NCI-H524 (cell line): ENCODE measurements at places on chromosomes 3 and 15.

DNA sequence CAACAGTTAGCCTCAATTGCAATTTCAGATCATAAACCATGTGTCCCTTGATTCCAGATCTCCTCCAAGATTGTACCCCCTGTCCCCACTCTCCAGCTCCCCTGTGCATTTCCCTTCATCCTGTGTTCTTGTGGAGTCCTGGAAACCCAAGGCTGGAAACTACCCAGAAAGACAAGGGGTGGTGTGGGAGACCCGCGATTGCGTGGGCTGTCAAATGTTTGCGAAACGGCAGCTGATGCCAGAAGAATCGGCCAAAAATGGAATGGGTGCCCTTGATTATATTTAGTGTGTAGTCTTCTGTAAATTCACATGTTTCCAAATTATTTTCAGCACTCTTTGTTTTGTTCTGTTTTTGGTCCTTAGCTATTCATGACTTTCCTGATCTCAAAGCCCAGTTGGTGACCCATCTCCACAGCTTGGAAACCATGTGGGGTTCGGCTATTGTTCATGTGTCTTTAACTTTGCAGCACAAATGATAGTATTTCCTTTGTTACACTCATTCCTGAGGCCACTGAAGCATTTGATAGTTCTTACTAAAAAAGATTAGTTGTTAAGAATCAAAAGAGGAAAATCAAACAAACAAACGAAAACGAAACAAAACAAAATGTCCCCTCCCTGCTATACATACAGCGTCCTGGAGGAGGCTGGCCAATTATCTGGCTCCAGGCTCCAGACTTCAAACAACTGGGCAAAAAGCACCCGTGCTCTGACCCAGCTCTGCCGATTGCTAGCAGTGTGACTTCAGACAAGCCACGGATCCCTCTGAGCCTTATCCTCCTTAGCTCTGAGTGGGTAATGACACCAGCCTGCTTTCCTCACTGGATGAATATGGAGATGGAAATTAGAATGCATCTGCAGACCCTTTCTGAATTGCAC, 120.9 kb downstream of the CACNA2D3 start:
- DNase-seq: no peak

- DNase-seq: no peak
Observed at GRCh38 chr3:164476631-164477030, 601.7 kb downstream of the SI start.

GRCh38 chr3:16828815-16829214, 55.9 kb upstream of the PLCL2 start:
- peak; percentile 18 for DNase-seq

DNA sequence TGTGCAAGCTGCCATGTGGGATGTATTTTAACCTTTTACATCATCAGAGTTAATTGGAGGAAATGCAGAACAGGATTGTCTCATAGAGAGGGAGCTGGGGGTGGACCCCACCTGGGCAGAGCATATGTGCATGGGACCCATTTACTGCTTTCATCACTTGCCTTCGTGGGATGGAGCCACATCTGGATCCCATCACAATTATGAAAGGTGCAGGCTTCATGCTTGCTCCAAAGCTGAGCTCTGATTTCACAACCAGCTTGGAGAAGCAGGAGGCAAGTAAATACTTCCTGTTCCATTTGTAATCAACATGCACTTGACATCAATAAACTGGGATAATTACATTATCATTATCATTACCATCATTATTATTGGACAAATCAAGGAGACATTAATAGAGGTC, 161.9 kb downstream of the ALDH1A2 start:
- DNase-seq: no peak

DNA sequence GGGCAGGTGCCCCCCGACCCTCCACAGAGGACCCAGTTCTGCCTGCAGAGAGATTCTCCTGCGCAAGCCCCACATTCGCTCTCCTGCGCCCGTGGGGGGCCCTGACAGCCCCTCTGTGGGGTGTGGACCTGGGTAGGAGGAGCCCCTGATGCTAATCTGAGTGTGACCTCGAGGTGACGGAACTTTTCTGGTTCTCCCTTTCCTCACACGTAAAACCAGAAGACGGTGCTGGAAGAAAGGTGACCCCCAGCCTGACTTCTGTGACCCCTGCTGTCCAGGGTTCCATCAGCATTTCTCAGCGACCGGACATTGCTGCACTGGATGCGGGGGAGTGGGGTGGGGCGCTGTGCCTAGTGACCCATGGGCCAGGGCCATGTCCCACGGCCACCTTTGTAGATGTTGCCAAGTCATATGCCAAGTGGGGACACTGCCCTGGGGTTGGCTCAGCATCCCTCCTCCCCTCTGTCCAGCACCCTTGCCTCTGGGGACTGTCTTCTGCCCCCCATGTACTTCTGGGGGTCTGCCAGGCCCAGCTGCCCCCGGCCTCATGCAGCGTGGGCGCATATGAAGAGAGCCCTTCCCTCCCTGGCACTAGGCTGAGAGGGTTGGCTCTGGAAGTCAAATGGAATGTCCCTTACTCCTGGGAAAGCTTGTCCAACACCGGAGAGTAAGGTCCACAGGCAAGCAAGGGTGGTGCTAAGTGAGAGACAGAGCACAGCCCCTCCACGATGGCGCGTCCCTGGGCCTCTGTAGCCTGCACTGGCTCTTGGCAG, 129.1 kb upstream of the MEF2A start:
- no peak for DNase-seq

- DNase-seq: no peak
Observed at GRCh38 chr3:16975083-16975482, 90.3 kb downstream of the PLCL2 start.

- no peak for DNase-seq
Observed at GRCh38 chr15:101070502-101071273, 151.5 kb downstream of the LRRK1 start.

DNA sequence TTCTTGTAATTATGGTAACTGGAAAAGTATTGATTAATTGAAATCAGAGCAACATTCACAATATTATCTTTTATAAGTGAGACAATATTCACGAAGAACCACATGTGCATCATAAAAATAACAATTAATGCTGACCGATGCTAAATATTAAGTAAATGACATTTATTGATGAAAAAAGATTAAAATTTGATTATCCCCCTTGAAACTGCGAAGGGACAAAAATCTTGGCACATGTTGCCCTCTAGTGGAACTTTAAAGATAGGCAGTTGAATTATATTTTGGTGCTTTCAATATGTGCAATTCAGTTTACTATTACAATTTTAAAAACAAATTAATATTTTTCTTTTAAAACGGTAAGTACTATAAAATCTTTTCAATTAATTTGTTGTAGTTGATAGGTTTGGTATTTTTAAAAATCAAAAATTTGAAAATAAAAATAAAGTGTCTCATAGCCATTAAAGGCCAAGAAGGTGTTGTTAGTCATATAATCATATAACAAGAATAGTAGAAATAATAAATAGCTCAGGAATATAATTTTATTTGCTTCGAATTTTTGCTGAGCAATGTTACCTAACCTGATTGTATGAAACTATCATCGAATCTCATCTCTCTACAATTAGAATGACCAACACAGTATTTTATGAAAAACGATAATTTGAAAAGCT, 270.2 kb downstream of the ROBO1 start:
- DNase-seq: peak; percentile 16
